ENCODE measurements at places on chromosomes 12 and 14. TPM values are rescaled to one million over a fixed set of nuclear protein-coding genes. Genes with fewer than 3 reads are reported as not detected.

Gene OR6C2
- total RNA-seq: not detected

DNA sequence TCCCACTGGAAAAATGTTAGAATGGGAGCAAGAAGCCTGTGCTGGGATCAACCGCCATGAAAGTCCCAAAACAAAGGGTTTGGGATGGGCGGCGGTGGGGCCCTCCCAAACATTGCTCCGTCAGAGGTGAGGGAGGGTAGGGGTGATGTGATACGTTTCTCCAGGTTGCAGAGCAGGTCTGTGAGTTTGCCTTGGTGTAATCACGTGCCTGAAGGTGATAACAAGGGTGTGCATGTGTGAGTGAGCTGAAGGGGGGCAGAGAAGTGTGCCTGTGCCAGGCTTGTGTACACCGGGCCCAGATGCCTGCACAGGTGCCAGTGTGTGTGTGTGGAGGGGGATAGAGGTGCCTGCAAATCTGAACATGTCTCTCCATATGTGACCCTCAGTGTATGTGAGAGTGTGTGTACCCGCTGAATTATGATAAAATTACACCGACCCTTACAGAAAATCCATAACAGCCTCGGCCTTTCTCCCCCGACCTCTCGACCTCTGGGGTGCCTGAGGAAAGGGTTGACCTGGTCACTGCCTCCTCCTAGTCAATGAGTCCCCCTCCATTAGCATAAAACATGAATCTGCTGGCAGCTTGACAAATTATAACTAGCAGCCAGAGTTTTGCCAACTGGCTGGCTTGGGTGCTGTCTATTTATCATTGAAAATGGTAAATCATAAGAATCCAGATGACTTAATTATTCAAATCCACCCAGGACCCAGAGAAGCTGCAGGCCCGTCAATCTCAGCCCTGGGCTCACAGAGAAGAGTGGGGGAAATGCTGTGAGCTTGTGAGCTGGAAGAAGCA is 55.6 kb downstream of the SMUG1 start:
- no peaks in the 10 kb centered on the region for H3K36me3 ChIP-seq
- no peaks in the 10 kb centered on the region for H3K4me1 ChIP-seq
- DNase-seq: no peak
- H3K27me3 ChIP-seq: peaks cover 64% of the 10 kb centered on the region
- H3K4me3 ChIP-seq: no peak overlapping the region

DNA sequence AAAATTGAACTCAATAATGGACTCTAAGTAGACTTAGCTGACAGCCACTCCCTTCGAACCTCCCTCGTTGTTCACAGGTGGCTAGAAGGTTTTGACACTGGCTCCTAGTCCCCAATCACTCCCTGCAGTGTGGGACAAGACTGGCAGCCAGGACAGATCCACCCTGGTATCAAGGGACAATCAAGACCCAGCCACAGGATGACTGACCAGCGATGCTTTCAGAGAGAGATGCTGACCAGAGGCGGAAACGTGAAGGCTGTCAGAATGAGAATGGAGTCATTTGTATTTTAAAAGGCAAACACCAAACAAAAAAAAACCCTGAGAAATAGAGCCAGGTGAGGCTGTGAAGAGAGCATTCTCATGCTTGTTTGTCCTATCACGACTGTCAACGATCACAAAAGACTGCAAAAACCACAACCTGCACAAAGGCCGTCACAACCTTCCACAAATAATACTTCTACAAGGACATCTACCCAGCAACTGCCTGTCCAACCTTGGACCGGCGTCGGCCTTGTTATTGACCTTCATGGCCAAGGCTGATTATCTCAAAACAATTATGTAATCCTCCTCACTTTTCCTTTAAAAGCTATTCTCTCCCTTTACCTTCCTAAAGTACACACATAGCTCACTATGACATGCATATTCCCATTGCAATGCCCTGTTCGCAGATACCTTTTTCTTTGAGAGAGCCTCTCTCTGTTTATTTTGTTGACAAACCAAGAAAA is 13.2 kb downstream of the EIF5 start:
- H3K4me3 ChIP-seq: no peak overlapping the region
- H3K4me1 ChIP-seq: no peaks in the 10 kb centered on the region
- no peak for DNase-seq
- peaks cover 4% of the 10 kb centered on the region for H3K27me3 ChIP-seq
- H3K36me3 ChIP-seq: peaks cover 31% of the 10 kb centered on the region
- no peak overlapping the region for H3K27ac ChIP-seq

GRCh38 chr12:123952037-123952436 is 20.6 kb downstream of the CCDC92 start:
- H3K27me3 ChIP-seq: no peaks in the 10 kb centered on the region
- no peaks in the 10 kb centered on the region for H3K36me3 ChIP-seq
- H3K4me3 ChIP-seq: no peak overlapping the region
- H3K27ac ChIP-seq: no peak overlapping the region
- no peak for DNase-seq

Gene TMEM30B
- 0.46 TPM for total RNA-seq

- no peak overlapping the region for H3K27ac ChIP-seq
- no peak overlapping the region for H3K4me3 ChIP-seq
These were observed 250.1 kb downstream of the DIO2 start for GRCh38 chr14:79961197-79961596.

GRCh38 chr12:116060764-116061163 is 216.7 kb downstream of the MED13L start:
- H3K27ac ChIP-seq: peak overlapping the region; percentile 91
- H3K27me3 ChIP-seq: no peaks in the 10 kb centered on the region
- peaks cover 26% of the 10 kb centered on the region for H3K4me1 ChIP-seq
- H3K4me3 ChIP-seq: peak overlapping the region; percentile 75
- no peaks in the 10 kb centered on the region for H3K36me3 ChIP-seq

Gene LTBR
- total RNA-seq: 0.32 TPM

DNA sequence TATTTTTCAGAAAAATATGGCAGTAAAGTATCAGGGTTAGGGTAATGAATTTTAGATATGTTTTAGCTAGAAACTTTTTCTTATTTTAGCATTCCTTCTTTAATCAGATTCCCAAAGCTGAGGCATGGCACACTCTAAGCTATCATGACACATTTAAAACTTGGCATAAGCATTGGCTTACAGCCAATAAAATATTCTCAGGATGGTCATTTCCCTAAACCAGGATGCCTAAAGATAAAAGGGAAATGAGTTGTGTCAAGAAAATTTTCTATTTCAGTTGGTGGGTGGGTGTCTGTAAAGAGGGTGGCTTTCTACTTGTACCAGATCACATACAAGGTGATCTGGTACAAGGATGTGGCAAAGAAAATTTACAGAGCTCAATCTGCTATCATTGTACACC is 47.8 kb downstream of the PEBP1 start:
- H3K27me3 ChIP-seq: no peaks in the 10 kb centered on the region
- peaks cover 29% of the 10 kb centered on the region for H3K36me3 ChIP-seq
- no peak overlapping the region for H3K4me3 ChIP-seq

DNA sequence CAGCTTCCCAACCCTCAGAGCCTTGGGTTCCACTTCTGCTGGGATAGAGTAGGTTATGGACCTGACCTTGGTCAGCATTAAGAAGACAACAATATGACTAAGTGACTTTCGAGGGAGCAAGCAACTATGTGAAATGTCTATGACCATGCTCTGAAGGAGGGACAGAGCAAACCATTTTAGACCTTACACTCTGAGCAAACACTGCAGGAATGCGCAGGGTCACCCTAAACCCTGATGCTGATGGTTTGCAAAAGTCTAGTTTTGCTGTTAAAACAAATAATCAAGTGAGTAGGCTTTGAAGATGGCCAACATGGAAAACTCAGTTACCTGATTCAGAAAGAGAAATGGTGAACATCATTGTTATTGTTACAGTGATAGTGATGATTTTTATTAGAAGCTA is 8.7 kb downstream of the ZCCHC8 start:
- H3K27ac ChIP-seq: peak overlapping the region; percentile 33
- no peaks in the 10 kb centered on the region for H3K27me3 ChIP-seq
- peaks cover 11% of the 10 kb centered on the region for H3K4me1 ChIP-seq

- H3K27ac ChIP-seq: no peak overlapping the region
- H3K36me3 ChIP-seq: no peaks in the 10 kb centered on the region
- DNase-seq: no peak
- no peak overlapping the region for H3K4me3 ChIP-seq
- H3K27me3 ChIP-seq: no peaks in the 10 kb centered on the region
These were observed 750.5 kb upstream of the TMEM132C start for GRCh38 chr12:127516467-127516866.

DNA sequence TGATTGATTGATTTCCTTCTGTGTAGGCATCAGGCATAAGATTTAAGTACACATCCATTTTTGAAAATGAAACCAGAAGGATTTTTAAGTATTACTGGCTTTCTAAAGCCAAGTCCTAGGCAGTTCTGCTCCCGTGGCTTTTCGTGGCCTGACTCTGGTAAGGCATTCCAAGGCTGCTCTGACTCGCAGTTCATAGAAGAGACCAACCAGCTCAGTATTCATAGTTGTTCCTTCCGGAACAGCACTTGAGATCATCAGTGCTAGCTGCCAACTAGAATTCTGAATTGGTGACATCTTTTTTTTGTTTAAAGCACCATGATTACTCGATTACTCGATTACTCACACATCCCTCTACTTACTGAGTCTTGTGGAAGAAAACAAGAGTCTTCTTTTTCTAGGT is 25.9 kb downstream of the SUDS3 start:
- peaks cover 47% of the 10 kb centered on the region for H3K36me3 ChIP-seq
- no peaks in the 10 kb centered on the region for H3K27me3 ChIP-seq
- no peak overlapping the region for H3K27ac ChIP-seq
- no peak overlapping the region for H3K4me3 ChIP-seq
- H3K4me1 ChIP-seq: peaks cover 8% of the 10 kb centered on the region

- peak within 1 kb of the TSS; percentile 79 for H3K4me3 ChIP-seq
- DNase-seq: peak; percentile 19
- no peaks in the 10 kb centered on the region for H3K36me3 ChIP-seq
- peaks cover 3% of the 10 kb centered on the region for H3K4me1 ChIP-seq
- peaks cover 12% of the 10 kb centered on the region for H3K27me3 ChIP-seq
- no peak within 1 kb of the TSS for H3K27ac ChIP-seq
These were observed at the start of gene RAB15 for GRCh38 chr14:64971943-64972791. Gene RAB15 (minus strand): TSS chr14:64972336. CDS start chr14:64972076, 260 bp downstream.

Gene TSFM
- total RNA-seq: 44.9 TPM

Gene GLT1D1
- total RNA-seq: 3.2 TPM

GRCh38 chr12:105967038-105967776 is 171.5 kb downstream of the NUAK1 start:
- H3K4me1 ChIP-seq: no peaks in the 10 kb centered on the region
- no peak overlapping the region for H3K27ac ChIP-seq
- H3K36me3 ChIP-seq: no peaks in the 10 kb centered on the region
- DNase-seq: no peak
- no peak overlapping the region for H3K4me3 ChIP-seq

Gene C3AR1
- 0.50 TPM for total RNA-seq

Gene GPD1
- total RNA-seq: 0.87 TPM

GRCh38 chr12:9391815-9392214 is 183.6 kb upstream of the PZP start:
- H3K27ac ChIP-seq: no peak overlapping the region
- peaks cover 13% of the 10 kb centered on the region for H3K4me1 ChIP-seq
- peaks cover 6% of the 10 kb centered on the region for H3K36me3 ChIP-seq
- no peak overlapping the region for H3K4me3 ChIP-seq

Gene KRT4
- not detected for total RNA-seq

Gene NAP1L1
- total RNA-seq: 744 TPM

- no peak overlapping the region for H3K27ac ChIP-seq
- H3K4me3 ChIP-seq: no peak overlapping the region
- H3K27me3 ChIP-seq: peaks cover 69% of the 10 kb centered on the region
- no peak for DNase-seq
- H3K4me1 ChIP-seq: peaks cover 38% of the 10 kb centered on the region
These were observed 6.8 kb downstream of the TMCC3 start for GRCh38 chr12:94643606-94644005.

Gene SERPINA10
- total RNA-seq: not detected

Gene TCL1B
- total RNA-seq: not detected

DNA sequence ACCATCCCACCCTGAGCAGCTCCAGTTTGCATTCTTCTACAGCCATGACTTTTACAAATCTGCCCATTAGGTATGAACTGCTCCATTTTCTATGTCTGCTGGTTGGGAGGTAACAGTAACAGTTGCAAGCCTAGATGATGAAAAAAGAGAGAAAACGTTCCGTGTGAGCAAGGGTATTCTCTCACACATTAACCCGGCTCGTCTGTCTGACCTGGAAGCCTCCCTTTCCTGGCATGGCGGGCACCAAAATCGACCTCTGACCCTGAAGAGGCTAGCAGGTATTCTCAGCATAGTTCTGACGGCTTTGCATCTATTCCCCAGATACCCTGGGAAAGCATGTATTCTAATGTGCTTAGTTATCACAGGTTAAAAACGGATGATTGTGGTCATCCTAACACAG is 31.8 kb downstream of the APPL2 start:
- H3K27ac ChIP-seq: peak overlapping the region; percentile 4
- H3K4me1 ChIP-seq: peaks cover 12% of the 10 kb centered on the region
- H3K4me3 ChIP-seq: no peak overlapping the region

DNA sequence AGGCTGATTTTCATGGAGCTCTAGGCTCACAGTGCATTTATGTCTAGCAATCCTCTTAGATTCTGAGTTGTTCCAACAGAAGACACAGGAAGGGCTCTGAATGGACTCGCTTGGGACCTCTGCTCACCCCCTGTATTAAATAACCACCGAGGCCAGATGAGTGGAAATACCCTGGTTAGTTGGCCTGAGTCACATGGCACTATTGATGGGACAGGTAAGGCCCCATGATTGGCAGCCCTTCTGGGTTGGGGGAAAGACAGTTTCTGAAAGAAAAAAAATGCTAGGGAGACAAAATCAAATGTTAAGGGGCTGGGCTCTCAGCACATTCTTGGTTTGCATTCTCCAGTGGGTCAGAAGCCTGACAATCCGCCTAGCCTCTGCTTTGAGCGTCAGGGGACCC is 14.8 kb downstream of the DGLUCY start:
- H3K4me3 ChIP-seq: no peak overlapping the region
- H3K27ac ChIP-seq: peak overlapping the region; percentile 19
- no peak for DNase-seq
- H3K4me1 ChIP-seq: peaks cover 21% of the 10 kb centered on the region
- H3K27me3 ChIP-seq: no peaks in the 10 kb centered on the region
- H3K36me3 ChIP-seq: peaks cover 83% of the 10 kb centered on the region

Gene CLEC12A
- 0.30 TPM for total RNA-seq

GRCh38 chr12:109455706-109456105 is 21.4 kb downstream of the KCTD10 start:
- peaks cover 67% of the 10 kb centered on the region for H3K36me3 ChIP-seq
- H3K27me3 ChIP-seq: no peaks in the 10 kb centered on the region
- H3K27ac ChIP-seq: no peak overlapping the region

- H3K36me3 ChIP-seq: peaks cover 3% of the 10 kb centered on the region
- H3K4me1 ChIP-seq: peaks cover 32% of the 10 kb centered on the region
- H3K4me3 ChIP-seq: no peak overlapping the region
These were observed 98.6 kb downstream of the SCARB1 start for GRCh38 chr12:124764870-124765580.

Data from activated T-helper 2 cell treated with anti-CD3 and anti-CD28 coated beads, Interferon-gamma antibody, Interleukin-2, Interleukin-4, amounts not matched to agents 10 μg/mL and 5 μg/mL and 100 μg/mL, durations not matched to agents 14 hours and 24 hours and 36 hours (primary cell).